ENCODE measurements at places on chromosomes 16 and 17.

DNA sequence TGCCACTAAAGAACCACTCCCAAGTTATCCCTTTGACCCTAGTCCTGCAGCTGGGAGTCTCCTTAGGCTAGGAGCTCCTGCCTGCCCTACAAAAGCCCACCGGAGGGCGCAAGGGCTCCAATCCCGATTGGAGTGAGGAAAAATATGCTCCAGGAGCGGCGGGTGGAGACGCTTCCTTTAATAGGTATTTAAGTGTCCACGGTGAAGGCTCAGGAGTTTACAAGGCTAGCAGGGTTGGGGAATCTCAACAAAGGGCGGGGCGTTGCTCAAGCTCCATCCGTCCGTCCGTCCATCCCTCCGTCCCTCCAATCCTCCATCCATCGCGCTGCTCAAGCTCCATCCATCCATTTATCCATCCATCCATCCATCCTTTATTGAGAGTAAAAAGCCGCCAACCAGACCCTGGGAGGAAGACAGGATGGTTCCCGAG lies 556 bp upstream of the SPNS1 start:
- peak; percentile 10 for DNase-seq

DNA sequence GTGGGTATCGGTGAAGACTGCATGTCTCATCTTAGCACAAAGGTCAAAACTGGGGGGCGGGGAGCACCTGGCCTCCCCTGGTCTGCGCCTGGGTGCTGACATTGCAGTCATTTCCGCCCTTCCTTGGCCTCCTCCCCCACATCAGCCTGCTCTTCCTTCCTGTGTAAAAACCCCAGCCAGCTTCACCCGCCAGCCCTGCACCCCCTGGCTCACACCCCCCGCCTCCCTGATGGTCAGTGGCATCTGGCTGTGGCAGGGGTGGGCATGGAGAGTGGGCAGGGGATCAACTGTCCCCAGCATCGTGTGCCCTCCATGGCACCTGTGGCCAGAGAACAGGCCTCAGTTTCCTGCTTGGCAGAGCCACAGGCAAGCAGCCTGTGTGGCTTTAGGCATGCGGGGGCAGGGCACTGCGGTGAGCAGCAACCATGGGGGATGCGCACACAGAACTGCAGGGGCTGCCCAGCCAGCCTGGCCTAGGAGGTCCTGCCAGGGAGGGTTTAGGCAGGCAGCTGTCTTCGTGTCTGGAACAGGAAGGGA lies 26.5 kb upstream of the LASP1NB start:
- peak; percentile 81 for DNase-seq

GRCh38 chr17:65550075-65550662 lies 11.3 kb downstream of the AXIN2 start:
- no peak for DNase-seq

GRCh38 chr16:56935201-56935600 lies 3.3 kb downstream of the HERPUD1 start:
- no peak for DNase-seq

DNA sequence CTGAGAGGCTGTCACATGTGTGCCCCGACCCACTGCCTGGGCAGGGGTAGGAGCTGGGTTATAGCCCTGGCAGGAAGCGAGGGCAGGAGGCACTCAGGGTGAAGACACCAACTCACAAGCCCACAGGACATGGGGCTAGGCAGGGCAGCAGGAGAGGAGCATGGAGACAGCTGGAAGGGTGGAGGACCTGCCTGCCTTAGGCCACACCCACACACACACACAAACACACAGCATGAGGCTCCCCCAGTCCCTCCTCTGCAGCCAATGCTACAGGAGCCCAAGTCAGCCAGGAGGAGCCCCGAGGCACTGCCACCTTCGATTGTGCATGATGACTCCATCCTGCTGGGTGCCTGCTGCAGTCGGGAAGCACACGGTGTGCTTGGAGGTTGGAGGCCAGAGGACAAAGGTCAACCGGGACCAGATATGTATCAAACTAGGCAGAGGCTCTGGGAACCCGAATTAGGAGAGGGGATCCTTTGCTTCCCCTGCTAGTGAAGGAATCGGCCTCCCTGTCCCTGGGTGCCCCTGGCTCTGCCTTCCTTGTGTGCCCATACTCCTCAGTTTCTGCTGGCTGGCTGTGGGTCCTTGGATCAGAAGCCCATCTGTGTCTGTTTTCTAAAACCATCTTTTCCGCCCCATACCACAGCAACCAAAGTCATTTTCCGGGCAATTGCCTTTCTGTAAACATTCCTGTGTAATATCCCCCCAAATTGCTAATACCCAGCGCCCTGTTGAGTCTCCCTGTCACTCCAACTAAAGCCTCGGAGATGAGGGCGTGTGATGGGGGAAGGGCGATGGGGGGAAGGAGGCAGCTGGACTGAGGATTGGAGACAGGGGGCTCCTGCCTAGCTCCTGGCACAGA lies 20.5 kb downstream of the SRCIN1 start:
- DNase-seq = no peak

- DNase-seq = no peak
Measured at GRCh38 chr17:32859857-32860525, 16.9 kb downstream of the MYO1D start.

DNA sequence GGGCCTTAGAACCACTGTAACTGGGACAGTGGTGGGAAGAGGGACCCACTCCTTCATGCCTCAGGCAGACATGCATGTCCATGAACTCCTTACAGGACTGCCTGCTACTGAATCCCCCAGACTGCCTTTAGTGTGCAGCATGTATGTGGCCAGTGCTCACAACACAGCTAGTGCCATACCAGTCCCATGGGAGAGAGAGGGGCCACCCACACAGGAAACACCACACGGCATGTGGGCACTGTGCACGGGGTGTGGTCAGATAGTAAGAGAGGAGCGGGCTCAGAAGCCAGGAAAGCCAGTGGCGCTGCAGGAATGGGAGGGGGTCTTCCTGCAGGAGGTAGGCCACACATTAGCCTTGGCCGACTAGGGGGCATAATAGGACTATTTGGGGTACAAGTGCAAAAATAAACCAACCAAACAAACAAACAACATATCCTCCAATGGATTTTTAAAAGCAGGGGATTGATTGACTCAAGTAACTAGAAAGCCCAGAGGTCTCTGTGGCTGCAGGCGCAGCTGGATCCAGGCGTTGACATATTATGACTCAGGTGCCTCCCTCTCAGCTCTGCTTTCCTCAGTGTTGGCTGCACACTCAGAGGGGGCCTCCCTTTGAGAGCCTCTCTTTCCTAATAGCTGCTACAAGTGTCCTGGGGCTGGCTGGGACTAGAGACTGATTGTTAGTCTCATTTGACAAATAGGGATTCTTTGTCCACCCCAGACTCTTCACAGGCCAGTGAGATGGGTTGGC lies 104.4 kb downstream of the AMFR start:
- DNase-seq = no peak

DNA sequence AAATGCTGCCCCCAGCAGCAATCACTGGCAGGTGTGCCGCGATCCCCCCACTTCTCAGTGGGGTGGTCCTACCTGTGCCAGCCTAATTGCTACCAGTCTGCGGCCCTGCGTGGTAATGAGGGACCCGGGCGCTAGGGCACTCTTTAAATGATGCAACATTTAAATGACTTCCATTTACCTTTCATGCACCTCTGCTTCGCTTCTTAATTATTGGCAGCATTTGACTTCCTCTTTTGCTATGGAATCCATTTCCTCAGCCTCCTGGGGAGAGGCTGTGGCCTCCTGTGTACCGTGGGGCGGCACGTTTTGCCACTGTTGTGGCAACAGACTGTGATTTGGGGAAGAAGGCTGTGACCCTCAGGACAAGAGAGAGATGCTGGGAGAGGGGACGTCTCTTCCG lies 86.1 kb downstream of the RPA1 start:
- no peak for DNase-seq

DNA sequence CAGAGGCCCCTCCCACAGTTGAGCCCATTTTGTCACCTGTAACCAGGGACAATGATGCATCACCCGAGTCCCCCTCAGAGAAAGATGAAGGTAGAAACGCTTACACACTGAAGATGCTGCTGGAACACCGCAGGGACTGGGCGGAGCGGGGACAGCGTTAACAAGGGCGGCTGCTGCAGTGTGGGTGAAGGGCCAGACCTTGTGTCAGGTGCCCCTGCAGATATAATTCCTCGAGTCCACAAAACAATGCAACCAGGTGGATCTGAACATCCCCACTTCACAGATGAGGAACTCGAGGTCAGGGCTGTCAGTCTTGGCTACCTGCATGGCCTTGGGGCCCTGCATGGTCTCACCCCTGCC lies 6.3 kb upstream of the MAPK7 start:
- DNase-seq = no peak

DNA sequence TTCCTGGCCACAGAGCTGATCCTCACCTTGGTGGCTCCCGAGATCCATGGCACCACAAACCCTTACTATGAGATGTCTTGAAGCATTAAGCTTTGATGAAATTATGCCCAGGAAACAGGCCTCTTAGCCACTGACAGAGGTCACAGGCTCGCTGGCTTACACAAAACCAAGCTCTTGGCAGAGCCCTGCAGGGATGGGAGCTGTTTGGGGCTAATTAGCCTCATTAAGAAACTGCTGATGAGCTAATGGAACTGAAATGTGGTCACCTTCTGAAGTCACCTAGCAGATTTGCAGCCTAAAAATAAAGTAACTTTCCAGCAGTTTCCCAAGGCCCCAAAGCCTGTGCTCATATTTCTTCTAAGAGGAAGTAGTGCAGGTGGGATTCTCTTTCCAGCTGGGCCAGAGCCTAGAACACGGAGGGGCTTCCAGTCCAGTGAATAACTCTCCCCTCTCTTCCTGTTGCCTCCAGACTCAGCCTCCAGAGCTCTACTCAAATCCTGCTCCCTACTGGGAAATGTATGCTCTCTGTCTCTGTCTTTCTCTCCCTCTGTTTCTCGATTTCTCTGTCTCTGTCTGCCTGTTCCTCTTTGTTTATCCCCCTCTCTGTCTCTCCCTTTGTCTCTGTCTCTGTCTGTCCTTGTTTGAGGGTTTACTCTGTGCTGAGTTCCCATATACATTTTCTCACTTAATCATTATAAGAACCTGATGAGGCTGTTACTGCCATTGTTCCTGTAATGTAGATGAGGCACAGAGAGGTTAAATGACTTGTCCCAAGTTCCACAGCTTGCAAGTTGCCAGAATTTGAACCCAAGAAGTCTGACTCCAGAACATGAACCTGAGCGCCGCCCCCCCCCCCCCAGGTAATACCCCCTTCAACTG lies 338.9 kb downstream of the CA10 start:
- no peak for DNase-seq

GRCh38 chr16:48011878-48012658 lies 143.7 kb downstream of the ABCC12 start:
- peak; percentile 83 for DNase-seq

GRCh38 chr17:39820541-39820940 lies 43.6 kb downstream of the IKZF3 start:
- DNase-seq = no peak

GRCh38 chr16:27404163-27404823 lies 2.3 kb downstream of the IL21R start:
- DNase-seq = peak; percentile 38

- no peak for DNase-seq
Measured at GRCh38 chr16:86572041-86572521, 5.5 kb downstream of the FOXC2 start.

DNA sequence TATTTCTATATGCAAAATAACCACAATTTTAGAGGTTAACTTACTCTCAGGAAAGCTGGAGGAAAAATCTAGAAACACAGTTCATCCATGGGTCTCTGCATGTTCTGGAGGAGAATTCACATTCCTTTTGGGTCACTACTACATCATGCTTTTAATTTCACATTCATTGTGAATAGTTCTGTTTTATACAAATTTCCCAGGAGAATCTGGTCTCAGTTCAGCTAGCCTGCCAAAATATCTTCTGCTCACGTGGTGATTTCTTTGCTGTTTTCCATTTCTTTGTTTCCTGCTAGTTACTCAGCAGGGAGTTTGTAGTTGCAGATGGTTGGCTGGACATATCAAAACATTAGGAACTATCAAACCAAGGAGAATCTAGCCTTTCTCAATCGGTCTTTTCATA lies at the start of gene ABCA9:
Gene ABCA9, minus strand, starts transcription at position 106 of the 400 bp plus-strand sequence. CDS start 9,801 bp downstream, outside the sequence.
- DNase-seq = no peak

DNA sequence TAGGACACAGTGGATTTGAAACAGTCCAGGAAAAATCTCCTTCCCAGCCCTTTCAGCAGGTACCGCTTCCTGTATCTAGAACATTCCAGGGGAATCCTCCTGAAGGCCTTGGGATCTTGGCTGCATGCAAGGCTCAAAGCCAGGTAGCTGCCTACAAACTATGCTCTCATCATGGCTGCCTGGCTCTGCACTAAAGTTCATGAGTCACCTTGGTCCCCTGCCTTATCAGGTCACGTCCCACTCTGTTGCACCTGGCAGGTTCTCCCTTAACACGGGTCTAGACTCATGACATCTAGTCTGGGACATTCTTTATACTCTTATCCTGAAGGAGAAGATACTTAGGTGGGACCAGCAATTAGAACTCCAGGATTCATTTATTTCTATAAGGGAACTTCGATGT lies 15.8 kb downstream of the FA2H start:
- no peak for DNase-seq

DNA sequence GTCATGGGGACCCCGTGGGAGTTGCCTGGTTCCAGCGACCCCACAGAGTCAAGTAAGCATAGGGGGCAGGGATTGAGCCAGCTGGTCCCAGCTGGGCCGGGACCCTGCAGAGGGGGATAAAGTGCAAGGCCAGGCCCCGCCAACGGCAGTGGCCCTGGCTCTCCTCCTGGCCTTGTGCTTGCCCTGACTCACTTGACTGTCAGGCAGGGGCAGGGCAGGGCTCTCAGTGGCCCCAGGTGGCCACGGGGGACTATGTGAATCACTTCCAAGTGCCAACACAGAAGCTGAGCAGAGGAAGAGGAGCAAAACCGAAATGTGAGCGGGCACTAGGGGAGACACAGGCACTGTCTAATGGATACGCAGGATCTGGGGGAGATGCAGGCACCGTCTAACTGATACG lies 21.6 kb upstream of the NCBP3 start:
- no peak for DNase-seq

DNA sequence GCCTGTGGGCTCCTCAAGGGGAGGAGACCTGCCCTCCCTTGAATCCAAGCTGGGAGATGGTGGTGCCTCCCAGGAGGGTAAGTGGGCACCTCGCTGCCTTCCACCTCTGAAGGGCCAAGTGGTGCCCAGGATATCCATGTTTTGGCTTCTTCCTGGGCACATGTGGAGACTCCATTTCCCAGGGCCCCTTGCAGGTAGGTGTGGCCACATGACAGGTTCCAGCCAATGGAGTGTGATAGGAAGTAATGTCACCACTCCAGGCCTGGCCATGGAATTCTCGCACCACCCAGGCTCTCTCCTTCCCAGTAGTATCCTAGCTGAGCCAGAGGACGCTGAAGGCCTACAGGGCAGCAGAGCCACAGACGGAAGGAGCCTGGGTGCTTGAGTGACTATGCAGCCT lies 17.6 kb upstream of the PEMT start:
- no peak for DNase-seq

DNA sequence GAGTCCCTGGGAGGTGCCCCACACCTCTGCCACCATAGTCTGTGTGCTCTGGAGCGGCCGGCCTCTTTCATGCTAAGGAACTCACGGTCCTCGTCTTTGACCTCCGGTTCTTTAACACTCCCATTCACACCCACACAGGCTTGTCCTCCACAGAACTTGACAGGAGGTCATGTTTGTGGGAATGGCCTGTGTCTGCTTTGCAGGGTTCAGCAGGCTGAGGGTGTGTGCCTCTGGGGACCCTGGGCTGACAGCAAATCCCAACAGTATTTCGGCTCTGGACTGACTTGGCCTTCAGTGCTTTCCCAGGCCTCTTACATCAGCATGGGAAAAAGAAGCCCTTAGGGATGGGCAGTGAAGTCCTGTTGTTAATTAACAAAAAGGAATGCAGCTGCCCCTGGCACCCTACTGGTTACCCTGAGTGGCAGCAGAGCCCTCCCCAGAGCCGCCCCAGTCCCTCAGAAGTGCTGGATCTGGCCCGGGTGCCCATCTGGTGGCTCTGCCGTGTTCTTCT lies 35.4 kb upstream of the ADORA2B start:
- no peak for DNase-seq

All from MV-4-11 (cell line).